ENCODE measurements at places on chromosomes 4 and X.

GRCh38 chrX:97126020-97126419 is 242.3 kb downstream of the RPA4 start:
- DNase-seq: peak; percentile 22

DNA sequence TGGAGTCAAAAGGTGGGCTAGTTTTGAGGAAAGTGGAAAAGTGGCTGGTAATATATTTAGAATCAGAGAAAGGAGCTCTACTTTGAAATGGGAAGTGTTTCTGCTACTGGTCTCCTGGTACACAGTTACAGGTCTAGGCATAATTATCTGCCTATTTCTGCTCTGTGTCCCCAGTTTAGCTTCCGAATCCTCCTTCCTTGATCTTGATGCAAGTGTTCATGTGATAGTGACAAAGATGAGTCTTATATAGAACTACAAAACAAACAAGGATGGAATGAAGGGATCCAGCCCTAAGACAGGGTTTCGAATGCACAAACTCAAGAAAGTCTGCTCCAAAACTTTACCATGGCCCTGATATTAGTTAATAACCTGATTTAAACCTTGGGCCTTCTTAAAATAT is 580.2 kb downstream of the INPP4B start:
- DNase-seq: no peak

GRCh38 chr4:155602351-155603140 is 64.1 kb upstream of the GUCY1A1 start:
- peak; percentile 63 for DNase-seq

GRCh38 chrX:129659861-129660260 is 5.1 kb upstream of the APLN start:
- no peak for DNase-seq

Data from bronchial epithelial cell (primary cell).